ENCODE measurements at places on chromosomes 12 and 14.

DNA sequence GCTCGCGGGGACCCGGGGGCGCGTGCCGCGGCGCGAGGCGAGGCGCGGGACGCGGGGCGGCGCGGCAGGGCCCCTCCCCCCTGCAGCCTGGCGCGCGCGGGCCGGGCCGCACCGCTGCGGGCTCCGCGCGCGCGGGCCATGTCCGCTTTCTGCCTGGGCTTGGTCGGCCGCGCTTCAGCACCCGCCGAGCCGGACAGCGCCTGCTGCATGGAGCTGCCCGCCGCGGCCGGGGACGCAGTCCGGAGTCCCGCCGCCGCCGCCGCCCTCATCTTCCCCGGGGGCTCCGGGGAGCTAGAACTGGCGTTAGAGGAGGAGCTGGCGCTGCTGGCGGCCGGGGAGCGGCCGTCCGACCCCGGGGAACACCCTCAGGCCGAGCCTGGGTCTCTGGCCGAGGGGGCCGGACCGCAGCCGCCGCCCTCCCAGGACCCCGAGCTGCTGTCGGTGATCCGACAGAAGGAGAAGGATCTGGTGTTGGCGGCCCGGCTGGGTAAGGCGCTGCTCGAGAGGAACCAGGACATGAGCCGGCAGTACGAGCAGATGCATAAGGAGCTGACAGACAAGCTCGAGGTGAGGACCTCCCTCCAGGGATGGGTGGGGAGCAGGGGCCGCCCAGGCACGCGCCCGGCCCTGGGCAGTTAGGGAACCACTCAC lies 820 bp downstream of the BICDL1 start:
- peak; percentile 91 for DNase-seq

GRCh38 chr12:114408886-114409851 lies 3.2 kb upstream of the TBX5 start:
- no peak for DNase-seq

DNA sequence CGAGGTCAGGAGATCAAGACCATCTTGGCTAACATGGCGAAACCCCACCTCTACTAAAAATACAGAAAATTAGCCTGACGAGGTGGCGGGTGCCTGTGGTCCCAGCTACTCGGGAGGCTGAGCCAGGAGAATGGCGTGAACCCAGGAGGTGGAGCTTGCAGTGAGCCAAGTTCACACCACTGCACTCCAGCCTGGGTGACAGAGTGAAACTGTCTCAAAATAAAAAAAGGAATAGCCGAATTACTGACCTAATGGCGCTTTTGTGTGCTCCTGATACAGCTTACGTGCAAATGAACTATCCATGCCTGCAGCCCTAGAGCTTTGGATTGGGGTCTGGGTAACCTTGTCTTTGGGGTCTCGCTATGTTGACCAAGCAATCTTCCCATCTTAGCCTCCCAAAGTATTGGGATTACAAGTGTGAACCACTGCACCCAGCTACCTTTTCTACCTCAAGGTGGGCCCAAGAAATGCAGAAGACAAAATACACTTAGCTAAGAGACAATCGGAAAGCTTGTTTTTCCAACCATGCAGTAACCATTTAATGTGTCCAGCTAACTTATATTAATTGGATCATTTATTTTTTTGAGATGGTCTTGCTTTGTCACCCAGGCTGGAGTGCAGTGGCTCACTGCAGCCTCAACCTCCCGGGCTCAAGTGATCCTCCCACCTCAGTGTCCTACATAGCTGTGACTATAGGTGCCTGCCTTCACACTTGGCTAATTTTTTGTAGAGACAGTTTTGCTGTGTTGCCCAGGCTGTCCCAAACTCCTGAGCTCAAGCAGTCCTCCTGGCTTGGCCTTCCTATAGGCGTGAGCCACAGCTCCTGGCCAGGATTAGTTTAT lies 5.5 kb downstream of the PABPN1 start:
- DNase-seq, result no peak

GRCh38 chr12:75130811-75131210 lies 78.8 kb downstream of the KCNC2 start:
- DNase-seq, result peak; percentile 78

- no peak for DNase-seq
Observed at GRCh38 chr14:70563869-70564268, 29.1 kb upstream of the ADAM20 start.

DNA sequence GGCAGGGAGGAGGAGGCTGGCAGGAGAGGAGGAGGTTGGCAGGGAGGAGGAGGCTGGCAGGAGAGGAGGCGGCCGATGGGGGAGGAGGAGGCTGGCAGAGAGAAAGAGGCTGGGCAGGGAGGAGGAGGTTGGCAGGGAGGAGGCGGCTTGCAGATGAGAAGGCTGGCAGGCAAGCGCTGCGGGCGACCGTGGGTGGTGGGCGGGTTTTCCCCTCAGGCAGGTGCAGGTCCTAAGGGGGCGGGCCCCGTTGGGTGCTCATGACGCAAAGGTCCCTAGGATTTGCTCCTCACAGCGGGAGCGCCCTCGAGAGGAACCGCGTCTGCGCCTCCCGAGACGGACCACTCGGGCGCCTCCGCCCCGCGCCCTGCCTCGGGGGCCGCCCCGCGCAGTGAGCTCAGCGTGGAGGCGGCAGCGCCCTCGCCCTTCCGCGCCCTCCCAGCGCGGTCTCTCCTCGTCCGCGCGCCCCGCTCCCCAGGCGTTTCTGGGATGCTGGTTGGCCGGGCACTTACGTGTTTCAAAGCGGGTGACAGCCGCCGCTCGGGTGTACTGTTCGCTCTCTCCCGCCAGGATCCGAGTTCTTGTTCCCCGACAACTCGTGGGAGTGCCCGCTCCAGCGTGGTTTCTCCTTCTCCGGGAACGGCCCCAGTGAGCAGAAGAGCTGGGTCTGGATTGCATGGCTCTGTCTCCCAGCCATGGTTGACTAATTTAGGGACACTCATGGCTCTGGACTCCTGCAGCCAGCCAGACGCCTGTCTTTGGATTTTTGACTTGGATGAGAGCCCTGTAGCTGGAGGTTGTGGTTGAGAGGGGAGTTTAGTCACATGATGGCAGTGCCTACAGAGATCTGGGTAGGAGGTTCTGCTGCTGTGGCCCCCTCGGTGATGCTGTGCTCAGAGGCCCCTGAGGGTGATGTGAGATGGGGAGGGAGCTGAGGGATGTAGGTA lies 64.1 kb upstream of the PPP4R3A start:
- peak; percentile 66 for DNase-seq

DNA sequence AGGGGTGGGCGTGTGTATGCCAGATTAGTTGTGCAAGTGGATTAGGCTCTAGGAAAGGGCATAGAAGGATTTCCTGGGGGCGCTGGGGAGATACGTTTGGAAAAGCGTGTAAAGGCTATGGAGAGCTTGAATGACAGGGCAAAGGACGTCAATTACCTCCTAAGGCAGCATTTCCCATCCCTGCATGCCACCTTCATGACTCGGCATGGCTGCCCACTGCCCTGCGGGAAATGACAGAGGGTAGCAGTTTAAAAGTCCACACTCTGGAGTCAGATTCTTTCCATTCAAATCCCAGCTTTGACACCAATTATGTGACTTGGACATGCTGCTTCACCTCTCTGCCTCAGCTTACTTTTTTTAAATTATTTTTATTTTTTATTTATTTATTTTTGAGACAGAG lies 14.8 kb upstream of the TMEM229B start:
- DNase-seq, result no peak

- DNase-seq, result no peak
Observed at GRCh38 chr12:97131220-97131981, 224.3 kb downstream of the NEDD1 start.

GRCh38 chr14:104009297-104009696 lies 67.0 kb upstream of the RD3L start:
- no peak for DNase-seq

DNA sequence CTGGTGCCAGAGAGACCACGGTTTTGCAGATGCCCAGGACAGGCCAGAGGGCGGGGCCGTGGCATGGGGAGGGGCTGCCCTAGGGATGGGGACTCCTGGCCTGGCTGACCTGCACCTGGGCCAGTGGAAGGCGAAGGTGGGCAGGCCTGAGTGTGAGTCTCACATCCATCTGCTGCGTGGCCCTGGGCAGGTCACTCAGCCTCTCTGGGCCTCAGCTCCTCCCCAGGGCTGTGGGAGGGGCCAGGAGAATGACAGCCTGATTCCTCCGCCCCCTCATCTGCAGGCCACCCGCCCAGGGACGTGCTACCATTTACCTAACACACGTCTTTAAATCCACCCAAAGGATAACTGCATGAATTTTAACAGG lies 90.9 kb downstream of the GALNT9 start:
- no peak for DNase-seq

DNA sequence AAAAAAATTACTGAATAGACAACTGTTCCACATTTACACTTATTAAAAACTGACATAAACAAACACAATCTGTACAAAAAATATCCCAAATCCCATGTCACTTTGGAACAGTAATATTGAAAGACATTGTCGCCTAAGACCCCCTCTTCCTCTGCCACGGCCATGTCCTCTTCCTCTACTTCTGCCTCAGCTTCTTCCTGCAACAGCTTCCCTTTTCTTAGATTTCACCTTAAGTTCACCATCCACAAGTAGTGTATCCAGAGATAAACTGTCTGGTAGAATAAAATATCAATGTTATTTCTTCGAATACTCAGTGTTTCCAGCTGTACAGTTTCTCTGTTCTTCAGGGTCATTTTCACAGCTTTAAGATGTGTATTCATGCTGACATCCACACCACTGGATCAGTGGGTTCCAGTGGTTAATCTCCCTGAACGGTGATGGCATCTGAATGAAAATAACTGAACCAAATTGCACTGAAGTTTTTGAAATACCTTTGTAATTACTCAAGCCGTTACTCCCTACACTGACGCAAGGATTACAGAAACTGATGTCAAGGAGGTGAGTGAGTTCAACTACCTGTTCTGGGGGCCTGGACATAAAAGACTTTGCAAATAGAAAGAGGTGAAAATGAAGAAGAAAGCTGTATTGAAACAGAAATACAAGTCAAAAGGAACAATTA lies 208.5 kb downstream of the C12orf50 start:
- DNase-seq, result peak; percentile 65
